ENCODE measurements at places on chromosomes 2 and 18.
A peak's percentile ranks its signal among the peaks of the same experiment; 100 is the strongest.

GRCh38 chr2:169365029-169365480, 2.7 kb upstream of the LRP2 start:
- DNase-seq: peak; percentile 71

DNA sequence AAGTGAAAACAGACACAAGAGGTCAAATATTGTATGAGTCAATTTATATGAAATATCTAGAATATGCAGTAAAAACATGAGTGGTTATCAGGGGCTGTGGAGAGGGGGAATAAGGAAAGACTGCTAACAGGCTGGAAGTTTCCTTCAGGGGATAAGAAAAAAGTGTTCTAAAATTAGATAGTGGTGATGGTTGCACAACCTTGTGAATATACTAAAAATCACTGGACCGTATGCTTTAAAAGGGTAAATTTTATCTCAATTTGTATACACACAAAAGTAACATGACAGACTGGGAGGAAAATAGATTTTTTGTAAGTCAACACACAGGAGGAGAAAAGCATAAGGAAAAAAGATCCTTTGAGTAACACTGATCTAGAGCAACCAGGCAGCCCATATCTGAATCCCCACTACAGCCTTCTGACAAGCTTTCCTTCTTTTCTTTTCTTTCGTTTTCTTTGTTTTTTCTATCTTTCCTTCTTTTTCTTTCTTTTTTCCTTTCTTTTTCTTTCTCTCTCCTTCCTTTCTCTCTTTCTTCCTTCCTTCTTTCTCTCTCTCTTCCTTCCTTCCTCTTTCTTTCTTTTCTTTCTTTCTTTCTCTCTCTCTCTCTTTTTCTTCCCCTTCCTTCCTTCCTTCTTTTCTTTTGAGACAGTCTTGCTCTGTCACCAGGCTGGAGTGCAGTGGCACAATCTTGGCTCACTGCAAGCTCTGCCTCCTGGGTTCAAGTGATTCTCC, 95.4 kb downstream of the AAK1 start:
- no peak for DNase-seq

GRCh38 chr2:67716895-67717396, 319.8 kb downstream of the ETAA1 start:
- no peak for DNase-seq

- DNase-seq: no peak
These were observed 3.7 kb downstream of the PCGF1 start for GRCh38 chr2:74503506-74504475.

GRCh38 chr2:188079196-188079595, 212.5 kb upstream of the GULP1 start:
- DNase-seq: no peak

Data from activated CD4-positive, alpha-beta T cell treated with anti-CD3 and anti-CD28 coated beads, Interleukin-2, amount 10 ng/mL, durations not matched to agents 24 days and 14 days (primary cell).